ENCODE measurements at places on chromosomes 1 and 21.

GRCh38 chr1:159746666-159747065, 32.3 kb upstream of the CRP start:
- no peak for DNase-seq

DNA sequence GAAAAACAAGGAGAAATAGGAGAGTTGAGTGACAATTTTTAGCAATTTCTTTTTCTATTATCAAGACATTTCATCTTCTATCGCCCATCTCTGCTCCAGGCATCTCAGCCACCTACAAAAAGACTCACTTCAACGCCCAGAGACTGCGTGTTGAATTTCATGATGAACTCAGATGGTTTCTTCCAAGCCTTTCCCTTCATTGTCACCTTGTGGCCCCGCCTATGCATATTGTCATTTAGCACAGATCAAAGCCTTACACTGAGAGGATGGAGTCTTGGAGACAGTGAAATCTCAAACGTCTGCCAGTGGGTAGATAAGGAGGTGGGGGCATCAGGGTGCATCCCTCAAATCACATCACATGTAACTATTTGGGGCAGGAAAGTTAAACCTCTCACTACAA, 319.4 kb downstream of the SIPA1L2 start:
- no peak for DNase-seq

DNA sequence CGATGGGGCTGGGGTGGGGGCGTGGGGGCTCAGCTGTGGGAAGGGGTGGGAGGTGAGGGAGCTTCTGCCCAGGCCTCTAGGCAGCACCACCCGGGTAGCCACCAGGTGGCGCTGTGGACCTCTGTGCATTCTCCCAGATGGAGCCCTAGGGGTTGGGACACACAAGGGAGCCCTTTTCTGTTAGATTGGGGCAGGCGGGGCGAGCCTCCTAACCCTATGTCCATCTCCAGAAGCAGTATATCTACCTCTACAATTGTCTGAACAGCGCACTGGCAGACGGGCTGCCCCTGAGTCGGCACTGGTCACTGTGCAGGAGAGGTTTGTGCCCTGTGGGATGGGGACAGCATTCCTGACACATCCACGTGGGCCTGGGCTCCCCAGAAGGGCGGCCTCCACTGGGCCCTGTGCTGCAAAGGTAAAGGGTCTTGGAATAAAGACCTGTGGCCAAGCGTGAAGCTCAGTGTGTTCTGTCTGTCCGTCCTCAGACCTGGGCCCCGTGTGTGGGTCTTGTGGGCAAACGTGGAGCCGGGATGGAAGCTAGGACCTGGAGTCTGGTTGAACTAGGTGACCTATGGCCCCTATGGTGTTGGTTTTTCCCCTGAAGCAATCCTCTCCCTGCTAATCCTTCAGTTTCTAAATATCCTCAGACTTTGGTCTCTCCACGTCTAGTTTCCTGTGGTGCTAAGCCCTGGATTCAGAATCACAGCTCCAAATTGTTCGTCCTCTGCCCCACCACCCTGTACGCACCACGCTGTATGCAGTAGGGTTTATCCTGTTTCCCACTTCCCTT, 4.4 kb upstream of the LGR6 start:
- DNase-seq = peak; percentile 66

DNA sequence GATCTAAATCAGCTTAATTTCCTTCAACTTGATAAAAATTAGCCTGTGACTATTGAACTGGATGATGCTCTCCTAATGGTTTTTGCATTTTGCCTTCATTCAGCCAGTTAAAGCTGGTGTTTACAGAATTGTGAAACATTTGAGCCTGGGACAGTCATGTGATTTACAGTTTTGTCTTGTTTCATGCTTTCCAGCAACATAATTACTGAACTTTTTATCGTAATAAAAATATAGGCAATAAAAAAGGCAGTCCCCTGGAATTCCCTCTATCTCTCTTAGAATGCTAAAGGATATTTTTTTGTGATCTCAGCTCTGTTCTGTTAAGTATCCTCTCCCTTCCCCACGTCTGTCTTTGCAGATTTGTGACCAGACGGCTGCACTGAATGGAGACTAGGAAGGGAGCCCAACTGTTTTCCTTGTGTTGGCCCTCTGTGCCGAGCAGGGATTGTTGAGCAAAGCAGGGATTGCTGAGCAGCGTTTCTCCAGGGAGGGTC, 70.3 kb upstream of the RGL1 start:
- no peak for DNase-seq

DNA sequence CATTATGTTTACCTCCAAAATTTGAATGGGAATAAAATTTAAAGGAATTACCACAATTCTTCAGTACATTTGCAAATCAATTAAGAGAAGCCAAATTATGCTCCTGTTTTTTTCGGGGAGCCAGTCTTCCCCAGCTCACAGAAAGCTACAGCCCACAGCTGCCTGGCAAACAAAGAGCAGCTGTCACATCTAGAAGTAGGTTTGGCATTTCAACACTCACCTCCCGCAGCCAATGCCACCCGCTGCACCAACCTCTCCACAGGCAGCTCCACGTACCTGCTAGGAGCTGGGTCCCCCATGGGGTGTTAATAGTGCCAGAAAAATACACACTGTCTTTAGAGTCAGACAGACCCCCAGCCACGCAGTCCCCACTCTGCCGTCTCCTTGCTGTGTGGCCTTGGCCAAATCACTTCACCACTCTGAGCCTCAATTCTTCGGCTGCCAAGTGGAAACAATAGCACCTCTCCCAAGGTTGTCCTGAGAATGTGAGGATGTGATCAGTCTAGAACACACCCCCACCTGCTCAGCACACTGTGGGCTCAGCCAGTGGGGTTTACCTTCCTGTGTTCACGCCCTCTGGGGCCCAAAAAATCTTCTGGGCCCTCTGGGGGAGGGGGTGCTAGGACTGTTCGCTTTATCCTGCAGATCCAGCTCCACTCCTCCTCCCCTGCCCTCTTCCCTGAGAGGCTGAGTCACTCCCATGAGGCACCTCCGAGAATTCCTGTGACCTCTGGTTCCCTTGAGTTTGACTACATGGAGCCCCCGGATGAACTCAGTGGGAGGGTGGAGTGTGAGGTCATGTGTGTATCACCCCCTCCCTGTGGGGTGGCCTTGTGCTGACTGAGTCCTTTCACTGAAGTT, 204.3 kb upstream of the GRIK3 start:
- DNase-seq = no peak

DNA sequence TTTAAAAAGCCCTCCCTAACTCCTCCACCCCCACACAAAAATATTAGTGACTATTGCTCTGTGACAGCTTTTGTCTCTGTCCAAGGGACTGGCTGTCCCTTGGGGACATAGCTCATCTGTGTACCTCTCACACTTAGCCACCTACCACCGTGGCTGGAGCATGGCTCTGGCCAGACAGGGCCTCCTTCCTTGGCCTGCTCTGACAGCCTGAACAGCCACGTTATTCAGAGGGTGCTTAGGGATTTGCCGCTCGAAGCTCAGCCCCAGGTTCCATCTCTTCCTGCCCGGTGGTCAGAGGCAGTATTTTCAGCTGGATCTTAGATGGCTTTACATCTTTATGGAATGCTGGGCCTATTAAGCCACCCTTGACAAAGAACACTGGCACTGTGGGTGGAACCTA, 6.1 kb upstream of the CELSR2 start:
- no peak for DNase-seq

- no peak for DNase-seq
Measured at GRCh38 chr21:43297391-43297981, 128.7 kb downstream of the CRYAA start.

GRCh38 chr1:168476588-168477385, 67.0 kb downstream of the XCL2 start:
- DNase-seq = no peak

- DNase-seq = no peak
Measured at GRCh38 chr1:230381049-230381467, 45.1 kb downstream of the PGBD5 start.

- no peak for DNase-seq
Measured at GRCh38 chr1:230869500-230869899, 1.2 kb upstream of the C1orf198 start.

GRCh38 chr1:162193221-162193620, 123.7 kb downstream of the NOS1AP start:
- no peak for DNase-seq

DNA sequence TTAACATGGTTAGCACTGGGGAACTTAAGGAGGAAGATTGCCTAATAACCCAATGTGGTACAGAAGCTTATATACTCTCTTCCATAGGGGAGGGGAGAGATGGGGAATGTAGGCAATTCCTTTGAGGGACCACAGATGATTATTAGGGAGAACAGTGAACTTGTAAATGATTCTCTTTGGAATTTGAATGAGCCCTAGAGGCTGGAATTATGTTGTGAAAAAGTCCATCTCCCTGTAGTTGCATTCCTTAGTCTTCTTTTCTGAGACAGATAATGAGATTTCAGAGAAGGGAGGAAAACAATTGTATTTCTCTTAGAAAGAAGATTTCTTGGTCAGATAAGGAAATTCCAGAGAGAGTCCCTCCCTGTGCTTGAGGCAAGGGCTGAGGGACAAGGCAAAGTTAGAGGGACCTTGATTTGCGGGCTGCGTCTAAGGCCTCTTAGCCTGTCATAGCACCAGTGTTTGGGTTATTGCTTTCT, 89.0 kb upstream of the HMCN1 start:
- no peak for DNase-seq

DNA sequence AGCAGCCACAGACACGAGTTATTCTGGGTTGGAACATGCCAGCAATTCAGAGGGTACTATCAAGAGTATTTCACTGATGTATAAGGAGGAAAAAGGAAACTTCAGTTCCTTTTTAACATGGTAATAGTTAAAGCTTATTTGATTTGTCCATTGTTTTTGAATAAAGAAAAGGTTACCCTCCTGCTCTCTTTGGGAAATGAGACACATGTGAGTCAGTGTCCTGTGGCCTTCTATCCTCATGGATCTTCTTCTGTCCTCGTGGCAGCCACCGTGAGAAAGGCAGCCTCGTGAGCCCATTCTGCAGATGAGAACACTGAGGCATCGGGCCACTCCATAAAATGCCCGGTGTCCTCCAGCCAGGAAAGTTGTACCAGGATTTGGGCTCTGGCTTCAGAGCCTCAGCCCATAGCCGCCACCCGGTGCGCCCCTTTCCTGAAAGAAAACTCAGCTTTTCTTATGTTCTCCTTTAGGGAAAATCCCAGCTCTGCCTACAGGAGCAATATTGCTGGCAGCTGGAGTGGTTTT, 24.8 kb downstream of the KCNAB2 start:
- DNase-seq = no peak

GRCh38 chr1:42165511-42166210, 1.1 kb upstream of the GUCA2A start:
- no peak for DNase-seq

- DNase-seq = no peak
Measured at GRCh38 chr1:99217599-99217998, 46.7 kb upstream of the PLPPR4 start.

DNA sequence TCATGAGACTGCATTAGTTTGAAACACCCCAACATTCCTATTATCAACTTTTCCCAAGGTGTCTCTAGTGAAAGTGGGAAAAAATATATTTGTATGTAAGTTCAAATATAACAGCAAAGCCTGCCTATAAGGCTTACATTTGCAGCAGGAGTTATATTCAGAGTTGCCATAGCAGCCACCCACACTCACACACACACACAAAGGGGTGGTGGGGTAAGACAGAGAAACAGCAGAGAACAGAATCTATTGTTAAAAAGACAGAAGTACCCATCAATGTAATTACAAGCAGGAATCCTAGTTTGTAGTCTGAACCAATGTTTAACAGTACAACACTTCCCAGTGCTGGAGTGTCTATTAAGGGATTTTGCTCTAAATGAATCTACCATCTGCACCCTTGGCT, 55.0 kb downstream of the PLPPR5 start:
- no peak for DNase-seq

GRCh38 chr1:234887016-234887900, 241.4 kb downstream of the TOMM20 start:
- DNase-seq = no peak

- no peak for DNase-seq
Measured at GRCh38 chr1:204250428-204251030, 36.7 kb upstream of the GOLT1A start.

GRCh38 chr1:27543284-27543683, 53.3 kb upstream of the WASF2 start:
- DNase-seq = no peak

- no peak for DNase-seq
Measured at GRCh38 chr1:32937061-32937460, 27.5 kb downstream of the RNF19B start.

DNA sequence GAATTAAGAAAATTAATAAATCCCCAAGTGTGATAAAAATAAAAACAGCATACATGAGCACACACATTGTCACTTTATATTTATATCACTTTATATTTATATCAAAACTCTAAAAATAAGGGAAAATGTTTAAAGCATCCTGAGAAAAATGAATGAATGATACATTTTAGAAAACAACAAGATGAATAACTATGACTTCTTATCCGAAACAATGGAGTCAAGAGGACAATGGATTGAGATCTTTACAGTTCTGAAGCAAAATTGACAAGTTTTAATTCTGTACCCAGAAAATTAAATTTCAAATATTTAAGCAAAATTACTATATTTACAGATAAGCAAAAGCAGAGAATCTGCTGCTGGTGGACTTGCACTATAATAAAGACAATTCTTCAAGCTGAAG, 512.6 kb downstream of the MRPL39 start:
- DNase-seq = no peak

DNA sequence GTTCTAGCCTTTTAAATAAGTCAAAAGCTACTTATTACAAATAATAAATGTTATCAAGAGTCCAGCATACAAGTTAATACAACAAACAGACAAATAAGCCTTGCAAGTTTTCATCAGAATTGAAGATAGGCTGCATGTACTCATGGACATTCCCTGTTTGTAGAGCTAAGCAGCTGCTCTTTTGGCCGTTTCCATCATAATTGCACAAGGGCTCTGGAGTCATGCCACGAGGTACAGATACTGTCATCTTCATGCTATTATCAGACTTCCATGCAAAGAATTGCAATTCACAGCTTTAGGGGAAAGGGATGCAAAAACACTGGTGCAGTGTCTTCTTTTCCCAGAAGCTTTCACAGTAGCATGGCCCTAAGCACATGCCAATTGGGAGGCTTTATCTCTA, 52.8 kb upstream of the TBX15 start:
- no peak for DNase-seq

DNA sequence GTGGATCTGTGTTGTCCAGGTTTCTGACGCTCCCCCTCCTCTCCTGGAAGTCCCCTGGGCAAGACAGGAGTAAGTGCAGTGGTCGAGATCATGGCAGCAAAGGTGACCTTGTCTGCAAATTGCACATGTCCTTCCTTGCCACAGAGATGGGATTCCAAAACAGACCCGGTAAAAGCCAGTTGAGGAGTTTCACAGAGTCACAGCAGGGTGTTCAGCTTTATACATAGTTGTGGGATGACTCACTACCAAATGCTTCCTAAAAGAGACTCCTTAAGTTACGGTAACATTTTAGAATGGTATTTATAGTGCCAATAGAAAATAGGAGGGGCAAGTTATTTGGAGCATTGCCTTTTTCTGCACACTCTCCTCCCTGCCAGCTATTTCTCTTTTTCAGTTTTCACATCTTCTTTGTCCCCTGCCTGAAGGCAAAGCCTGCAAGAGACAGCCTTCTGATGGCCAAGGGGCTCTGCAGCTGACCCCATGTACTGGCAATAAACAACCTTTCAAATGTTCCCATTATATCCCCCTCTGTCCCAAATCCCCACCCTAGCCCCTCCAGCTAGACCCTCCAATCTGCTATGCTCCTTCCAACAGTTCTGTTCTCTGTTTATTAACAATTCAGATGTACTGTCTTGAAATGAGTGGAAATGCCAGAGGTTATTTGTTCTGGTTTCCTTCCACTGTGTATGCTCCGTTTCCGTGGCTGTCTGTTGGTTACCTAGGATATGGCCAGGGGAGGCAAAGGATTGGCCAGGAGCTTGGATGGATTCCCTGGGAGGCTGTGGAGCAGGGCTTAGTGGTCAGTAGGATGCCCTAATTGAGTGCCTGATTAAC, 115.0 kb downstream of the TGFB2 start:
- no peak for DNase-seq

- DNase-seq = no peak
Measured at GRCh38 chr1:221576268-221576667, 165.6 kb downstream of the DUSP10 start.

All from activated naive CD4-positive, alpha-beta T cell (primary cell).